ENCODE measurements at places on chromosomes 12 and 14. TPM values are rescaled to one million over a fixed set of nuclear protein-coding genes. Genes with fewer than 3 reads are reported as not detected.

The FGF23 gene
- polyA plus RNA-seq: not detected

- no peak overlapping the region for H3K4me3 ChIP-seq
- no peaks in the 10 kb centered on the region for H3K36me3 ChIP-seq
- H3K27ac ChIP-seq: peak overlapping the region; percentile 79
- peaks cover 30% of the 10 kb centered on the region for H3K4me1 ChIP-seq
These were observed 35.8 kb downstream of the ATP2A2 start for GRCh38 chr12:110316861-110317260.

The HEATR5A gene
- 13.3 TPM for polyA plus RNA-seq

DNA sequence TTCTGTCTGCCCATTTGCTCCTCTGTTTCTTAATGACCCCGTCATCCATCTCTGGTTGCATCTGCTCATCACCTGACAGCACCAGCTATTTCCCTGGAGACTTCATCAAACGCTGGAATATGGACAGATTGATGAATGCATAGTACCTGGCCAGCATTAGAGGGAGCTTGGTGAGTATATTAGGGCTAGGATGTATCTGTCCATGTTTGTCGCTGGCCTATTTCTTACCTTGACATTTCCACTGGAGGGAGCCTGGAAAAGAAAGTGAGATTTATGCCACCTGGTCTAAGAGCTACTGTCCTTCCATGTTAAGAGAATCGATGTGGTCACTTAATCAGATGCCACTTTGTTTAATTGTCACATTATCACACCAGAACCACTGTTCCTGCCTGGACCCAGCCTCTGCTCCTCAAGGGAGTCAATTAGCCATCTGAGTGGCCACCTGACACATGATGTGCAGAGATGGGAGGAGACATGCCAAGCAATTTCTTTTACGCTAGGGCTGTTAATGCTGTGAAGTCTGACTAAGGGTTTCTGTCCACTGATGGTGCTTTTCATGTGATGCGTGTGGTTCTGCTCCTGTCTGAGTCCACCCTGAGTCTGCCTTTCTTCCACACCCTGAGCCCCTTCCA lies 75.3 kb upstream of the SFSWAP start:
- no peak overlapping the region for H3K4me3 ChIP-seq
- no peak overlapping the region for H3K27ac ChIP-seq
- no peak for DNase-seq
- no peaks in the 10 kb centered on the region for H3K4me1 ChIP-seq
- H3K36me3 ChIP-seq: no peaks in the 10 kb centered on the region

The DPPA3 gene
- not detected for polyA plus RNA-seq

DNA sequence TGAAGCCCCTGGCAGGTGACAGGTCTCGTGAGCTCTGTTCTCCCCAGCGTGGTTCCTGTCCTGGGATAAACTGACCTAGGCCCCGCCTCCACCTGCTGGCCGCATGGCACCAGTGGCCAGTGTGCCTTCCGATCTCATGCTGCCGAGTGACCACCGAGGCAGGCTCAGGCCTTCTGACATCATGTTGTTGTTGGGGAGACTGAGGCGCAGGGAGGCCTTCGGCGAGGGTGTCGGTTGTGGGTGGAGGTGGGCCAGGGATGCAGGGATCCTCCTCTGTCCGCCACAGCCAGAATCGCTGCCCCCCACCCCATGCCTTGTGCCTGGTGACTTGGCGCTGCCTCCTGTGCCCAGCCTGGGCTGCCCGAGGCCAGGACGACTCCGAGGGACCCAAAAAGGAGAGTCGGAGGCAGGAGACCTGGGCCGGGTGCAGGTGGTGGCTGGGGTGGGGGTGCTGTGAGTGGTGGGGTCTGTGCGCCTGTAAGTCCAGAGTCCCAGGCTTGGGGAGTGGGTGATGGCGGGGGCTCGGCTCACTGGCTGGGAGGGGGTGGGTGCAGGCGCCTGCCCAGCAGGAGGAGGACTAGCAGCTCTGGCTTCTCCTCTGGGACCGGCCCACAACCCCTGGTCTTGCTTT lies 24.3 kb downstream of the ASPG start:
- peaks cover 16% of the 10 kb centered on the region for H3K27me3 ChIP-seq
- no peaks in the 10 kb centered on the region for H3K36me3 ChIP-seq
- no peak overlapping the region for H3K27ac ChIP-seq
- no peak overlapping the region for H3K4me3 ChIP-seq
- no peaks in the 10 kb centered on the region for H3K4me1 ChIP-seq

DNA sequence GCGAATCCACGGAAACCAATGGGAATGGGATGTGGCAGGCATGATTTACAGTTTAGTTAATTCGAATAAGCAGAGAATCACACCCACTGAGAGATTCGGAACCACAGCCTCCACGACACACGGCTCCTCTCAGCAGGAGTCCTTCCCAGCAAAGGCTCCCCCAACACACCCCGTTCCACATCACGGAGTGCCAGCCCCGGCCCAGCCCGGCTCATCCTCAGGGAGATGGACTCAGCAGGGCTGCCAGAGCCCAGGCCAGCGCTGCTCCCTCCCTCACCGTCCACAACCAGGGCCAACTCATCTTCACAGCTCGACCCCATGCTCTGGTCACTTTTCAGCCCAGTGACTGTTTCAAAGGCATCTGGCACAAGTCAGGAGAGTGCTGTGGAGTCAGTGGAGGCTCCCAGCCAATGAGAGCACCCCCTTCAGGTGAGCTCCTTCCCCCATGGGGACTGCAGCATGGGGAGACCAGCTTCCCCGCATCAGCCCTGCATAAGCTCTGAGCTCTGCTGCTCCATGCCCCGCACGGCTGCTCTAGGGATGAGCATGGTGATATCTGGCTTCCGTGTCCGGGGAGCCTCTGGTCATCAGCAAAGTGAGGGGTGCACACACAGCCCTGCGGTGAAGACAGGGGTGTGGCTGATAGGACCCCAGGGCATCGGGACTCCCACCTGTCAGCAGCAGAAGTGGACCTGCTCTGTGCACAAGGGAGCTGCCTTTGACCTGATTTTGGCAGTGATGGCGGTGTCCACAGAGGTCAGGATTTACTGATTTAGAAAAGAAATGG lies 238.8 kb upstream of the SFSWAP start:
- no peak overlapping the region for H3K4me3 ChIP-seq
- DNase-seq: no peak
- H3K27me3 ChIP-seq: peaks cover 9% of the 10 kb centered on the region
- no peaks in the 10 kb centered on the region for H3K4me1 ChIP-seq
- H3K27ac ChIP-seq: no peak overlapping the region
- H3K36me3 ChIP-seq: no peaks in the 10 kb centered on the region

GRCh38 chr12:9346866-9347327 lies 138.7 kb upstream of the PZP start:
- no peaks in the 10 kb centered on the region for H3K27me3 ChIP-seq
- H3K27ac ChIP-seq: no peak overlapping the region

The MFAP5 gene
- not detected for polyA plus RNA-seq

DNA sequence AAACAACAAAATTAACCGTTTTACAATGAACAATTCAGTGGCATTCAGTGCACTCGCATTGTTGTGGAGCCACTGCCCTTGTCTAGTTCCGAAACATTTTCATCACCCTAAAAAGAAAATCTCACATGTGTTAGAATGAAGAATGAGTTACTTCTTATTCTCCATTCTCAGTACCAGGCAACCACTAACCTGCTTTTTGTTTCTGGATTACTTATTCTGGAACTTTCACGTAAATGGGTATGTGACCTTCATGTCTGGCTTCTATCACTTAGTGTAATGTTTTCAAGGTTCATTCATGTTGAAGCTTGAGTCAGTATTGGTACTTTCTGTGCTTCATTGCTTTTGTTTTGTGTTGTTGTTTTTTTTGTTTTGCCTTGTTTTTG lies 15.6 kb downstream of the RCOR1 start:
- peaks cover 62% of the 10 kb centered on the region for H3K4me1 ChIP-seq
- H3K36me3 ChIP-seq: no peaks in the 10 kb centered on the region
- DNase-seq: no peak

- H3K36me3 ChIP-seq: no peaks in the 10 kb centered on the region
- no peaks in the 10 kb centered on the region for H3K27me3 ChIP-seq
- no peak for DNase-seq
- H3K4me3 ChIP-seq: no peak overlapping the region
- H3K27ac ChIP-seq: no peak overlapping the region
These were observed 16.5 kb downstream of the NINJ2 start for GRCh38 chr12:646442-647384.

The KTN1 gene
- polyA plus RNA-seq: 30.0 TPM

DNA sequence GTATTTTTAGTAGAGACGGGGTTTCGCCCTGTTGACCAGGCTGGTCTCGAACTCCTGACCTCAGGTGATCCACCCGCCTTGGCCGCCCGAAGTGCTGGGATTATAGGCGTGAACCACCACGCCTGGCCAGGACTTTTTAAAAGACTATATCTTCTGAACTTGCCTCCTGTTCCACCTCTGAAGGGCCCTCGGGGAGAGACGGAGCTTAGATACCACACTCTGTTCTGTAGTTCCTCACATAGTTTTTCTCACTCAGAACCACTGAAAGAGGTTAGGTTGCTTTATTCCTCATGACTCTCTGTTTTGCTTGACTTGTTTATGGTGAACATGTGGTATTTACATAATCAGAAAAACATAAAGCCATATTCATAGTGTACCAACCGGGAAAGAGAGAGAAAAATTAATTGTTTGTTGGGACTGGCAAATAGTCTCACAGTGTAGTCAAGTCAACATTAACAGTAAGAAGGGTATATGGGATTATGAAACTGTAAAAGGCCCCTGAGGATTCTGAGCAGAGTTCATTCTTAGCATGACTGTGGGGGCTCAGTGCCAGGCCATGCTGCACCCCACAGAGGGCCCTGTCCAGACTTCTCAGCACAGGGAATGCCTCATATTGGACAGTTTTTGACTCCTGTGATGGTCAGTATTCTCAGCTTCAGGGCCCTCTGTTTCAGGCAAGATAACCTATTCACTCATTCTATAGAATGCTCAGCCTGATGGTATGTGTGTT lies 342.3 kb downstream of the ZFP36L1 start:
- no peaks in the 10 kb centered on the region for H3K27me3 ChIP-seq
- H3K27ac ChIP-seq: no peak overlapping the region
- DNase-seq: no peak
- H3K36me3 ChIP-seq: peaks cover 20% of the 10 kb centered on the region

The AQP2 gene
- polyA plus RNA-seq: not detected

- H3K4me3 ChIP-seq: no peak overlapping the region
- no peak for DNase-seq
These were observed 2.3 kb upstream of the MYBPC1 start for GRCh38 chr12:101592448-101592847.

The C12orf42 gene
- 28.7 TPM for polyA plus RNA-seq

DNA sequence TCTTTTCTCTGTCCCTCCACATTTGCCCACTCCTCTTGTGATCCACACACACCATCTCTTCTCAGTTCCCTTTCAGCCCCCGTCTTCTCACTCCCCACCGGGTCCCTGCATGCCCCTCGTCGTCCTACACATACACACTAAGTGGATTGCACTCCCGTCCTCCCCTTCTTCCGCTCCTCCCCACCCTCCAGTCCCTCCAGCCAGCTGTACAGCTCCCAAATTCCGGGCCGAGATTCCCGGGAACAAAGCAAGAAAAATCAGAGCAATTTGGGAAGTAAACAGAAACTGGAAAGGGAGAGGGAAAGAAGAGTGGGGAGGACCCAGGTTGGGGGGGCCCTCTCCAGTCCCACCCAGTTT lies 282 bp upstream of the IGFBP6 start:
- H3K27ac ChIP-seq: peak overlapping the region; percentile 60
- H3K27me3 ChIP-seq: peaks cover 28% of the 10 kb centered on the region
- DNase-seq: no peak
- no peaks in the 10 kb centered on the region for H3K36me3 ChIP-seq
- peaks cover 22% of the 10 kb centered on the region for H3K4me1 ChIP-seq
- peak overlapping the region; percentile 87 for H3K4me3 ChIP-seq

The SSPN gene
- 1.0 TPM for polyA plus RNA-seq

The PMCH gene
- polyA plus RNA-seq: not detected

The NOS1 gene
- not detected for polyA plus RNA-seq

DNA sequence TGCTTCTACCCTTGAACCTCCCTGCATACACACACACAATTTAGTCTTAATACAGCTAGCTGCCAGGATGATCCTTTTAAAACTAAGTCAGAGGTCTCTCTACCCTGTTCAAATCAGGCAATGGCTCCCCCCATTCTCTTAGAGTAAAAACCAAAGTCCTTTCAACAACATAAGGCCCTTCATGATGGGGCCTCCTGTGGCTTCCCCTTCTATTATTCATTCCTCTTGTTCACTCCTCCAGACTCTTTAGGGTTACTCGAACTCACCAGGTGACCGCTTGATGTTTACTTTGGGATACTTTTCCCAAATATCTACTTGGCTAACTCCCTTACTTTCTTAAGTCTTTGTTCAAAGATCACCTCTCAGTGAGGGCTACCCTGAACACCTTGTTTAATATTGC lies 30.4 kb downstream of the DENND5B start:
- no peak for DNase-seq
- no peaks in the 10 kb centered on the region for H3K27me3 ChIP-seq
- no peak overlapping the region for H3K27ac ChIP-seq
- no peak overlapping the region for H3K4me3 ChIP-seq

GRCh38 chr12:109252799-109253198 lies 56.3 kb downstream of the FOXN4 start:
- no peaks in the 10 kb centered on the region for H3K4me1 ChIP-seq
- DNase-seq: no peak
- H3K27ac ChIP-seq: no peak overlapping the region

The NELL2 gene
- 0.86 TPM for polyA plus RNA-seq

DNA sequence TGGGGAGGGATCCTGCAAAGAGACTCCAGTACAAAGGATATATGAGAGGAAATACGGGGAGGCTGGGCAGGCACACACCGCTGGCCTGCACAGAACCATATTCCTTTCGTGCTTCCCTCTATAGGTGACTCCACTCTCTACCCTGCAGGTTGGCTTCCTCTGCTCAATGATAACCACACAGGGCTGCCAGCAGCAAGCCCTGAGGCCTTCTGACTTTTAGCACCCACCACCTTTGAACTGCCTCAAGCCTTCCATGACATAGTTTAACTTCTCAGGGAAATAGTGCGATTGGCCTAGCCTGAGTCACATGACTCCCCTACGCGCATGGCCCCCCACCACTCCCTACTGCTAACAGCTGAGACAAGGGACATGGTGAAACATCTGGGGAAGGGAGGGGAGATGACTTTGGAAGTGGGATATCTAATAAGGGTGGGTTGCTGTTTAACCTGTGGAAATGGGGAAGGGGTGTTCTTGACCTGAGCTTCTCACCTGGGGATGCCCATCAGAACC lies 3.0 kb upstream of the FOXN3 start:
- H3K27ac ChIP-seq: no peak overlapping the region
- H3K4me1 ChIP-seq: peaks cover 43% of the 10 kb centered on the region
- H3K27me3 ChIP-seq: no peaks in the 10 kb centered on the region
- H3K4me3 ChIP-seq: no peak overlapping the region
- no peaks in the 10 kb centered on the region for H3K36me3 ChIP-seq
- DNase-seq: no peak

DNA sequence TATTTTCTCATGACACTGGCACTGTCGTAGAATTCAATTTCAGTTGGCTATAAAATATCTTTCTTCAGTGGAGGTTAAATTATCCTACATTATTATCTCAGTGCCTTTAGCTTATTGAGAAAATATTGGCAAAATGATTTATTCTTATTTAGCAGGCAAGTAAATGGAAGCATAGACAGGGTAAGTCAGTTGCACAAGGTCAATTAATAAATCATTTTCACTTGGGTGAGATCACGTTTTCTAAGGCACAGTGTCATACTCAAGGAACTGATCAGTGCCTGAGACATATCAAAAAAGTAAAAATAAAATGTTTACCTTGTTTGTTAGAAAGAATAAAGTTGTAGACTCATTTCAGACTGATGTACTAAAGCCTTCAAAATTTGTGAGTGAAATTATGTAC lies 95.0 kb downstream of the ACSS3 start:
- no peak overlapping the region for H3K27ac ChIP-seq
- no peak for DNase-seq
- no peaks in the 10 kb centered on the region for H3K4me1 ChIP-seq

Measured in naive B cell (primary cell).